Activated CD4-positive, alpha-beta T cell treated with anti-CD3 and anti-CD28 coated beads, Interleukin-2, amount 50 U/mL, for 24 hours (primary cell): ENCODE measurements at places on chromosomes 6 and 20.

GRCh38 chr6:7264041-7264440, 49.0 kb downstream of the SSR1 start:
- no peak for DNase-seq

- no peak for DNase-seq
These were observed 356.1 kb downstream of the CBLN4 start for GRCh38 chr20:55649254-55649653.

DNA sequence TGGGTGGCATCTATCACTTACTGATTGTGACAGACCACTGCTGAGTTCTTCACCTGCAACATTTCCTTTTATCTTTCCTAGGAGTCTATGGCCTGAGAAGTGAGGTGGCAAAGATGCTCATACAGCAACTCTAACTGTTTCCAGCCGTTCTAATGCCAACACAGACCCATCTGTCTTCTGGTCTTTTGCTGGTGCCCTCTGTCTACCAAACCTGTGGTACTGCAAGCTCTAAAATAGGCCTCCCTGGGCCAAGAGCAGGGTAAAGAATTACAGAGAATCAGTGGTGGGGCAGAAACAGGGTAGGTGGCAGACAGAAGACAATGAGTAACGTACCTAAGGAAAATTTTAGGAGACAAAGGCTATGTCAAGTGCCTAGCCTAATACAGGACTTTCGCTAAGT, 611.0 kb upstream of the FLRT3 start:
- DNase-seq: no peak

GRCh38 chr6:9761220-9761619, 653.7 kb downstream of the TFAP2A start:
- no peak for DNase-seq

- no peak for DNase-seq
These were observed 259.4 kb upstream of the MAN1A1 start for GRCh38 chr6:119608994-119609393.

DNA sequence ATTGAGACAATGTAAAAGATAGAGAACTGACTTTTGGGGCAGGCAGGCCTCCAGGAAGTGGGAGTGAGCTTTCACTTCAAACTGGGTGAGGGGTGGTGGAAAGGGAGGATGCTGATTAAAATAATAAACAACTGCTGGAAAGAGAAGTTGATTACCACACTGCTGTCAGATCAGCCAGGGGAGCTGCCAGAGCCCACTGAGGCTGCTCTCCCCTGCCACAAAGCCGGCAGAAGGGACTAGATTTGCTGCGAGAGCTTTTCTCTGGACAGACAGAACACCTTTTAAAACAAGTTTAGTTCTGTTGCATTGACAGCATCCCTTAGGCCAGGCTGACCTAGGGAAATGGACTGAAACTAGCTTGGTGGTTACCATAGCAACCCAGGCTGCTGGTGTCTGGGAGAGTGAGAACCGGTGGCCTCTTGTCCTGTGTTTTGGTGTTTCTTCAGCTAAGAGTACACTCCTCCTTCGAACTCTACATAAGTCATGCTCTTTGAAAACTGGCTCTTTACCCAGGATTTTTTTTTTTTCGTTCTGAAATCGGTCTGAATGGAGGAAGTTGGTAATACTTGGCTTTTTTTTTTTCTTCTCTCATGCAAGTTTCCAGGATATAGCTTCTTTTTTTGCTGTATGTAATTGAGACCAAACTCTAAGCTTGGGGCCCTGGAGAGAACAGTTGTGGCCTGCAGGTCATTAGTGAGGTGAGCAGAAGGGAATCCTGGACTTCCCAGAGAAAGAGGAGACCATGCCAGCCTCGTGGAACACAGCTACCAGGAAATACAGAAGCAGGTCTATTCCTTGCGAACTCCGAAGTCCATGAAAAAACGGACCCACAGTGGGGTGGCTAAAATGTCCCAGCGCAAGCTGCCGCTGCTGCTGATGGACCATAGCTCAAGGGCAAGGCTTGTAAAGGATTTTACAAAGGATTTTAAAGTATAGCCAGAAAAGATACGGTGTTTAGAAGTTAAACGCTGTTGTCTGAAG, 374.4 kb downstream of the UTRN start:
- no peak for DNase-seq

DNA sequence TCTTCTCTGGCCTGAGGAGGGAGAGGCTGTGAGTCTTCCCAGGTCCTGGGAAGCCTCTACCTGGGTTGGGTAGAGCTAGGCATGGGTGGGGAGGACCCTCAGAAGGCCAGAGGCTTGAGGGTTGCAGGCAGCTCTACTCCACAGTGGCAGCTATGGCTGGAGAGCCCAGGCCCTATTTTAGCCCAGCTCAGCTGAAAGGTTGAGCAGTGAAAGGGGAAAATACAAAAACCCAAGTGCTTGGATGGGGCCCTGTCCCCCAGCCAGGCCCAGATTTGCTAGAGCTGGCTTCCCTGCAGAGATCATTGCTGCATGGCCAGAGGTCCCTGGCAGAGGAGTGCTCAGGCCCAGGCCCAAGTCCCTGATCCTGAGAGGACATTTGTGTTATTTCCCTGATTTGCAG, 45.7 kb downstream of the SUN5 start:
- DNase-seq: no peak

- DNase-seq: no peak
These were observed 44.7 kb downstream of the BMP6 start for GRCh38 chr6:7770601-7771000.

DNA sequence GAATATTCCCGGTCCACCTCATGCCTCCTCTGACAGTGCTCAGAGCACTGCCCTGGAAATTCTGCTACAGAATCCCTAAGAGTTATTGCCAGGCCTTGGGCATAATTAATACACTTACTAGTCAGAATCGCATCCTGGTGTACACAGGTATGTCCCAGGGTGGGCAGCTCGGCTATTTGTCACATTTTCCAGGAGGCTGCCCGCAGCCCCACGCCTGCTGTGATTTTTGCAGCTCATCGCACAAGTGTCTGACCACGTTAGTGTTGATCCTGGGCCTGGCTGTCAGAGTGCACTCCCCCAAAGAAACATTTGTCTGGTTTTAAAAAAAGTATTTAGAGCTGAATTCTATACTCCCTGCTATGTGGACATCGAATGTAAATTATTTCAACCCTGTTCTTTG, 105.4 kb downstream of the CD83 start:
- DNase-seq: no peak

GRCh38 chr6:132052096-132052495, 100.9 kb upstream of the CCN2 start:
- no peak for DNase-seq
